ENCODE measurements at places on chromosomes 16 and 17.

DNA sequence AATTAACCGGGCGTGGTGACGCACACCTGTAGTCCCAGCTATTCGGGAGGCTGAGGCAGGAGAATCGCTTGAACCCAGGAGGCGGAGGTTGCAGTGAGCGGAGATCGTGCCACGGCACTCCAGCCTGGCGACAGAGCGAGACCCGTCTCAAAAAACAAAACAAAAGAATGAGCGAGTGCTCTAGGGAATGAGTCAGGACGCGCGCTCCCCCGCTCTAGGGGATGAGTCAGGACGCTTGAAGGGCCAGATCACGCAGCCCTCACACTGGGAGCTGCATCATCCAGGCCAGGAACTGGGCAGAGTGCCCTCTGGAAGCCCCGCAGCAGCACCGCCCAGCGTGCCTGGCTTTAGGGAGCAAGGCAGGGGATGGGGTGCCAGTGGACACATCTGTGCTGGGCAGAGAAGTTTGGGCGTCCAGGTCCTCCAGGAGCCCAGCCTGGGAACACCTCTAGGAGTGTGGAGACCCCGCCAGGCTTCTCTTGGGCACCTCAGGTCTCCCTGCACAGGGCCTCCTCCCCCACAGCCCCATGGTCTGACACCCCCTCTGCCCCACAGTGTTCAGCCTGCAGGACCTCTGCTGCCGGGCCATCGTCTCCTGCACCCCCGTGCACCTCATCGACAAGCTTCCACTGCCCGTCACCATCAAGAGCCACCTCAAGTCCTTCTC lies 3.9 kb upstream of the WFIKKN1 start:
- no peak for DNase-seq

- DNase-seq, result no peak
Measured at GRCh38 chr17:7471729-7472128, 7.7 kb downstream of the ZBTB4 start.

- no peak for DNase-seq
Measured at GRCh38 chr16:27363797-27364196, 38.2 kb upstream of the IL21R start.

GRCh38 chr17:37488607-37489196 lies 989 bp upstream of the DUSP14 start:
- peak; percentile 72 for DNase-seq

Data from CD4-positive, alpha-beta T cell treated with Interleukin-15 for 4 hours (primary cell).